Nucleus accumbens (tissue), 56 donors: ENCODE measurements at places on chromosomes 3 and 15.

DNA sequence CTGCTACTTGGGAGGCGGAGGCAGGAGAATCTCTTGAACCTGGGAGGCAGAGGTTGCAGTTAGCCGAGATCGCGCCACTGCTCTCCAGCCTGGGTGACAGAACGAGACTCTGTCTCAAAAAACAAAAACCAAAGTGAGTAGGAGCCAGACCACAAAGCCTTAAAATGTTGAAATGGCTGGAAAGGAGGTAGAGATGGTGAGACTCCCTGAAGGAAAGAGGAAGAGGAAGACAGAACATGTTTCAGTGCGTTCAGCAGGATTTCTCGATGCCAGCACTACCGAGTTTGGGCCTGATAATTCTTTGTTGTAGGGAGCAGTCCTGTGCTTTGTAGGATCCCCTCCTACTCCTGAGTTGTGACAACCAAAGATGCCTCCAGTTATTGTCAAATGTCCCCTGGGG, 189.9 kb downstream of the AKAP13 start:
- no peak for DNase-seq

DNA sequence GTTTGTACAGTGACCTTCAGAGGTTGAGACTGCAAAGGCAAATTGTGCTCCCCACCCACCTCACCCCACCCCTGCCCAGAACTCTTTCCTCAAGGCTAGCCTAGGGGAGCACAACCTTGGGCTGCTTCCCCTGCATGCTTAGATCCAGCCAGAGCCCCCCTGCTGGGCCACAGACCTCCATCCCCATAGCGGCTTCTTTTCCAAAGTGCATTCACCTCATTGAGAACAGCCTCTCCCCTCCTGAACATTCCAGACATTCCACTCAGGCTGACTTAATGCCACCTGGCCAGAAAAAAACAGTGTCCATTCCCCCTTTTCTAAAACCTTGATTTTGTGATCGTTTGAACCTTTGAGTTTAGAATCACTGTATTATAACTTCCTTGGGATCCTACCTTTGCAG, 124.4 kb upstream of the TOPAZ1 start:
- DNase-seq: no peak

DNA sequence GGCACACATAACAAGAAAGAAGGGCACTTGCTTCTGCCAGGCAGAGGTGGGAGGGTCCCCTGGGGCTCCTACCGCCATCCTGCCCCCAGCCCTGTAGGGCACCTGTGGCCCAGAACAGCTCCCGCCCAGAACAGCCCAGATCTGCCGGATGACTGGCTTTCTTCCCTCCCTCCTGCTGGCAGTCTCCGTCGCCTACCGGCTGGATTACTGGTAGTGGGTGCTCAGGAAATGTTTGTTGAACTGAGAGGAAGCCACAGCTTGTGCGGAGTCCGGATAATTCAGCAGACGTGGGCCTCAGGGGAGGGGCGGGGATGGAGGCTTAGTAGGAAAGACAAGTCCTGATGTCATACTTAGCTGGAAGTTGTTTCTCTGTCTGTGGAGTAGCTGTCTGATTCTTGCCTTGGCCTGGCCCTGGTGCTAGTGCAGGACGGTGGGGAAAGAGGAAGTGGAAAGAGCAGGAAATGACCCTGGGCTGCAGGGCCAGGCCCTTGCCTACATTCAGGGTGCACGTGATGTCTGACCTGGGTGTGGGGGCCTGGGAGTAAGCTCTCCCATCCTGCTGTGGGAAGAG, 6.7 kb downstream of the CCDC9B start:
- no peak for DNase-seq

DNA sequence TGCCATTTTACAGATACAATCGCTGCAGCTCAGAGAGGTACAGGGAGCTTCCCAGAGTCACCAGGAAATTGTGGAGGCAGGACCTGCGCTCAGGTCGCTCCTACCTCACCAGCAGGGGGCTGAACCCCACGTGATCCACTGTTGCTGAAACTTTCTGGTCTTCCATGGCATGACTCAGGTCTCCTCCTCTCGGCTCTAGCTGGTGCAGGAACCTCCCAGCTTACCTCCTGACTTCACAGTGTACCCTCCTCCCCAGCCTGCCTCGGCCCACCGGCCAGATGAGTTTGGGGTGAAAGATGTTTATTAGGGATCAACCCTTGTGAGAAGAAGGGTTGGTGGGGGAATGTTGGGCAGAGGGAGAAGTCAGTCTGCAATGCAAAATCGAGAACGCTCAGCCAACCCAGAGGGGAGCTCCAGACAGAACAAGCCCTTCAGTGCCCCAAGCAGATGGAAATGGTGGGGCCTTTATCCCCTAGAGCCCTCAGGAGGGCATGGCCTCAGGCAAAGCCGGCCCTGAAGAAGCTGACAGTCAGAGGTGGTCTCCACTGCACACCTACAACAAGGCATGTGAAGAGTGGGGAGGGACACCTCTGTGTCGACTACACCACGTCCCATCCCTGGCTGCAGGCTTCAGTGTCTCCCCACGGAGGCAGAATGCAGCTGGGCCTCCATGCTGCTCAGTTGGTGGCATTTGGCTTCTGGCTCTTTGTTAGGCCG, 118.6 kb upstream of the PRR20G start:
- no peak for DNase-seq

GRCh38 chr3:190620886-190621608, 107.2 kb downstream of the IL1RAP start:
- no peak for DNase-seq

GRCh38 chr3:136949708-136950107, 8.1 kb upstream of the IL20RB start:
- DNase-seq: no peak

GRCh38 chr15:90813796-90814190, 54.6 kb upstream of the FURIN start:
- DNase-seq: no peak

- DNase-seq: no peak
Measured at GRCh38 chr3:146129750-146130149, 31.2 kb downstream of the PLOD2 start.

DNA sequence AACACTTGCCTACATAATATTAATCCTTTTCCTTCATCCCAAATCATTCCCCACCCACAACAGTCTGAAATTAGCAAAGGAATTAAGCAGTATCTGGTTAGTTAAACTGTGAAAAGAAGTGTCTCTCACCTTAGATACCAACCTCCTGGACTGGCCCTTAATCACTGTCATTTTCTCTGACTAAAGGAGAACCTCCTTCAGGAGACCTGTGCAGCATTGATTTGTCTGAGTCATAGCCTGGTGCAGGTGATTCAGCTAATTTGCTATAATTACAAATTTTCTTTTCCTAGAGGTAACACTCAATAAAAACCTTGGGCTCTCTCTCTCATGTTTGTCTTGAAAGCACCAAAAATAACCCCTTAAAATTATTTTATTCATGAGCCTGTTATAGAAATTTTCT, 279.8 kb upstream of the SEMA6D start:
- DNase-seq: no peak

DNA sequence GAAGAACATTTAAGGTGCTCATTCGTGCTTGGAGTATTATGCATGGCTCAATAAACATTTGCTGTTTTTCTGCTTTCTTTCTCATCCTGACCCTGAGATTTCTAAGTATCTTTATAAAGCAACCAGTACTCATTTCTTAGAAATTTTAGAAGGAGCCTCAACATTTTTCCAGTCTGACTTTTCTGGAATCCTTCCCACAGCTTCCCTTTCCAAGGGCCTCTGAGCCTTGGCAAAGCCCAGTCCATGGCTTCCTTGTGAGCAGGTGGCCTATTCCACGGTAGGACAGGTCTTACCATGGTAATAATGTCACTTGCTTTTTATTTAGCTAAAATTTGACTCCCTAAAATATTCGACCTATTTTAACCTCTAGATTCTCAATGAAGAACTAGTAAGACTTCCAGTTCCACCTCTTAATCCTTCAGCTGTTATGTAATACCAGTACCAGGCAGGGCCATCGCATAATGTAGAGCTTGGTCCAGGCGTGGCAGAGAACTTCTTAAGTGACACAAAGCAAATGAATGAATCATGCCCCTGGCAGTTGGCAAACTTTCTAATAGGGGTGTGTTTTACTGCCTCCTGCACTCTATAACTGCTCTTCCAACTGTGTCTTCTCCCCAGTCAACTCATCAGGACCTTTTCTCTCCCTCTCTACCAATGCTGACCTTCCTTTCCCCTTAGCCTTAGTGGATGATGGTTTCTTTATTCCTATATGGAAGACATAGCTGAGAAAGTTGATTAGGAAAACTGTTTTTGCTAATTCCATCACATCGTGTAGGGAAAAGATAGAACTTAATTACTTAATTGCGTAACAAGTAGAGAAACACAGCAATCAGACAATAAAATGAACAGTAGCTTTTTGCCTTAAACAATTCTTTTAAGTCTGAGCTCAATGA, 894 bp upstream of the TM4SF4 start:
- no peak for DNase-seq

- DNase-seq: no peak
Measured at GRCh38 chr3:172461530-172462138, 13.4 kb upstream of the GHSR start.

GRCh38 chr3:4719046-4719501, 225.9 kb downstream of the ITPR1 start:
- DNase-seq: no peak

DNA sequence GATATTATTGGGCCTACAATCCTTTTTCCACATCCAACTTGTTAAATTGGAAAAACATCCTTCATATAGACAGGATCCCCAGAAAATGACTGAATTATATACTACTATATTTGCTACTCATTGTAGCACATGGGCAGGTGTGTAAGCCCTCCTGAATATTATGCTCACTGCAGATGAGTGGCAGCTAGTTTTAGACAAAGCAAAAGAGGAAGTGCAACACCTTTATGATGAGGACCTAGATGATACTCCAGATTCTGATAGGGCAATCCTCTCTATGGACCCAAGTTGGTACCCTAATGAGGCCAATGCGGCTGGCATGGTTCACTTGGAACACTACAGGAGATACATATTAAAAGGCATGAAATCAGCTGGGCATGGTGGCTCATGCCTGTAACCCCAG, 119.1 kb upstream of the PLCL2 start:
- DNase-seq: no peak

DNA sequence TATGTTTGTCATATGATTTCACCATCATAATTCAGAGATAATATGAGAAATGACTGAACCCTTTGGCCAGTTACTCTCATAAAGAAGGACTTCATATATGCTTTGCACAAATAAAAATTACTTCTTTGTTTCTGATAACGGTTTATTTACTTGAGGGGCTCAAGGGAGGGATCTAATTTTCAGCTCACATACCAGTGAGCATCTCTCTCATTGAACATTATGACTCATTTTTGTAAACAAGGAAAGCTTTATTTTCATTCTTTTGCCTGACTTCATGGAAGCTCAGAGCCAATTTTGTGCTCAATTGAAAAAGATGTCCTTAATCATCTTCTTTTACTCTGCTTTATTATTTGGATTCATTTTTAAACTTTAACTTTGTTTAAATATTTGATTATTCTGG, 5.8 kb downstream of the NLGN1 start:
- DNase-seq: no peak

- no peak for DNase-seq
Measured at GRCh38 chr3:133077688-133078087, 39.5 kb downstream of the TMEM108 start.

DNA sequence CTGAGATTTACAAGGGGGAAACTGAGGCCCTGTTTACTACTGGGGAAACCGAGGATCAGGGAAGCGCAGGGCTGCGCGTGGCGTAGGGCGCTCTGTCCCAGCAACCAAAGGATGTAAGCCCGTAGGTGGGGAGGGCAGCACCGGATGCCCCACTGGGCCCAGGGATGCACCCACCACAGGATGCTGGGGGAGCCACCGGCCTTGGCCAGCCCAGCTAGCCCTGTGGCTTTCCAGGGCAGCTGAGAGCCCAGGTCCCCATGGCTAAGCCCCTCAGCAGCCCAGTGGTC, 33.4 kb downstream of the RPN1 start:
- DNase-seq: no peak

DNA sequence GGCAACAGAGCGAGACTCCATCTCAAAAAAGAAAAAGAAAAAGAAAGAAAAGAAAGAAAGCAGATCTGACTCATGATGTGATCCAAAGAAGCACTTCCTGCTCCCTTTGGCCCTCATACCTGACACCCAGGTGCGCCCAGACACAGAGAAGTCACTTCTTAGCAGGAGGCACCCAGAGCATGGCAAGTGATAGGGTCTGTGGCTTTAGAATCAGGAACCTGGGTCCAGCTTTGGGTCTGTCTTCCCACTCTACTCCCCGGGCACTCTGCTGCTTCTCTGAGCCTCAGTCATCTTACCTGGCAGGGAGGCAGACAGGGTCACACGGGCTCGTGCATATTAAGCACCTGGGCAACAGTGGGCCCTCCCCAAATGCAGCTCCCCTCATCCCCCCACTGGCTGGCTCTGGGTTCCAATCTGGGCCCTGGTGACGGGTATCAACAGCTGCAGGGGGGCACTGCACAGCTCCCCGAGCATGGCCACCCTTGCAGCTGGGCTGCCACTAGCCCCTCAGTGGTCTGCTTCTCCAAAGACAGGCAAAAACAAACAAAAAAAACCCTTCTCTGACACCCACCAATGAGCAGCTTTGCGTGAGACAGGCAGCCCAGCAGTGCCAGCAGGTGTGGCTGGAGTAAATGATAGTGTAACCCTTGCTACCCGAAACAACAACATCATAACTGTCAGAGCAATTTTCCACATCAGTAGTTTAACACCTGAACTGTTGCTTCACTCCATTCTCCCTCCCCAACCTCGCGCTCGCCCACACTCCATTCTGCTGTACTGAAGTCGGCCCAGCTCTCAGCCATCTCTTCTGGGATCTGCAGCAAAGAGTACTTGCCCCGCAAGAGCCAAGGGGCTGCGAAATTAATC, 99.8 kb downstream of the MEGF11 start:
- no peak for DNase-seq

- DNase-seq: no peak
Measured at GRCh38 chr15:87207251-87207650, 1049.3 kb downstream of the NTRK3 start.
